Substantia nigra (tissue), 51 donors: ENCODE measurements at places on chromosomes 13 and 19.
A peak's percentile ranks its signal among the peaks of the same experiment; 100 is the strongest.

- DNase-seq, result no peak
Observed at GRCh38 chr19:19628501-19629134, 598 bp upstream of the LPAR2 start.

DNA sequence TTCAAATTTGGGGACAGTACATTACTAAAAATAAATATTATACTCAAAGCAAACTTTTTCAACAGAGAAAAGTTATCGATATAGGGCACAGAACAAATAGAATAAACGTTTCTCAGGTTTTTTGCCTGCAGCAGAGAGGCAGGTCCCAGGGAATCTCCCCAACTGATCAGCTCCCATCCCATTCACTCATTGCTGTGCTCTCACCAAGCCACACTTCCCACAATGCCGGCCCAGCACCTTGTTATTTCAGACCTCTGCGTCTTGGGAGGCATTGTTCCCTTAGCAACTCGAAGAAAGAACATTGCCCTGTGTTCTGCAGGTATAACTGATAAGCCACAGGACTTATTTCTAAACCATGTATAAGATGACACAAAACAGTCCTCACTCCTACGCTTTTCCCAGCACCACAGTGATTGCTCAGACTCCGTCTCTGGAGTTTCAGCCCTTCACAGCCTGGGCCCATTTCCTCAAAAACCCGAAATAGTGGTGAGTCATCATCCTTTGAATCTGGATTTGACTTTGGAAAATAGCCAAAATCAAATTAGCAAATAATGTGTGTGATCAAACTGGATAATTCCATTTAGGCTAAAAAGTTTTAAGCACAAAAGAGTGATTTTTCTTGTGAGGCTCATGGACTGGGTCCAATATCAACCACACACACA, 100.4 kb downstream of the DCLK1 start:
- DNase-seq, result peak; percentile 21

DNA sequence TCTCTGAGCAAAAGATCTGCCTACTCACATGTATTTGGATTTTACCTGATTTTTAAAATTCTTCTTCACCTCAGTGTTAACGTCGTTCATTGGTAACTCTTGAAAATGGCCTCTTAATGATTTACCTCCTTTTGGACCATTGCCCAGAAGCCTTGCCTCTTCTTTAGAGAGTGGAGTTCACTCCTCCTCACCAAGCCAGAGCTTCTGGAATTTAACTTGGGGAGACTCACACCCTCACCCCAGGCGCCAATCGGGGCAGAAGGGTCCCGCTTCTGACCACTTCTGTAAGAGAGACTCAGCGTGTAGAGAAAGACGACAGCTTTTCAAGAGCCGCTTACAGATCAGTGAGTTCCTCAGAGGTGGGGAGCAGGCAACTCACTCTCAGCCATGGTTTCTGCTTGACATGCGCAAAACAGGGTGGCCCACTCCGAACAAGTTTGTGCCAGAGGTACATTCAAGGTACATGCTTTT, 2.7 kb downstream of the PNMA8C start:
- DNase-seq, result no peak

GRCh38 chr19:1241417-1242095, at the start of gene ATP5F1D:
Gene ATP5F1D (plus strand): TSS chr19:1241751. CDS start chr19:1241851, 100 bp downstream.
- peak; percentile 62 for DNase-seq

GRCh38 chr19:19672816-19673215, 4.2 kb downstream of the ZNF101 start:
- DNase-seq, result no peak

DNA sequence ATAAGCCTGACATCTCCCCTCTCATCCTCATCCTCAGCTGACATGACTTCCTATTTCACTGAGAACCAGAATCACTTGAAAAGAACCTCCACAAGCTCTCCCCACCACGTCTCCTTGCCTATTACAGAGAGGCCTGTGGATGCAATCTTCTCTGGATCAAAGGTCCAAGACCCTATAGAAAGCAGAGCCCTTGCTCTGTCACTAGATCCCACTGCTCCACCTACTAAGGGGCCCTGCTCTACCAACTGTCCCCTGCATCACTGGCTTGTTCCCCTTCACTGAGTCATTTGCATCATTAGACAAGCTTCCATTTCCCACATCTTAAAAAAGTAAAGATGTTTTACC, 40.8 kb downstream of the RCBTB2 start:
- no peak for DNase-seq

DNA sequence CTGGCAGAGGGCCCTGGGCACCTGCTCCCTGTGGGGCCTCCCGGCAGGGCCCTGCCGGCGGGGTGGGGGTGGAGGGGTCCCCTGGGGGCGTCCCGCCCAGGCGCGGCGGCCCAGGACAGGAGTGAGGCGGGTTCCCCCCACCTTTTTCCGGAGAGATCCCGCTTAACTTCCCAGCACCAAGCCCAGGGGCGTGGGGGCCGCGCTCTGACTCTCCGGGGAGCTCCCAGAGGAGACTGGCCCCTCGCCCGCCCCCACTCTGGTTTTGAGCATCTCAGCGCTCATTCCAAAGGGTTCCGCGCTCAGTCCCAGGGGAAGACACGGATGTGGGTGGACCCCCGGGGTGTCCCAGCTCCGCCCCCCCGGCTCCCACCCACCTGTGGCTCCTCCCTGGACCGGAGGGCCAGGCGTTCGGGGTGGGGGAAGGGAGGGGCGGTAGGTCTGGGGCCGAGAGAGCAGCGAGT, 476 bp downstream of the C2CD4C start:
- no peak for DNase-seq

DNA sequence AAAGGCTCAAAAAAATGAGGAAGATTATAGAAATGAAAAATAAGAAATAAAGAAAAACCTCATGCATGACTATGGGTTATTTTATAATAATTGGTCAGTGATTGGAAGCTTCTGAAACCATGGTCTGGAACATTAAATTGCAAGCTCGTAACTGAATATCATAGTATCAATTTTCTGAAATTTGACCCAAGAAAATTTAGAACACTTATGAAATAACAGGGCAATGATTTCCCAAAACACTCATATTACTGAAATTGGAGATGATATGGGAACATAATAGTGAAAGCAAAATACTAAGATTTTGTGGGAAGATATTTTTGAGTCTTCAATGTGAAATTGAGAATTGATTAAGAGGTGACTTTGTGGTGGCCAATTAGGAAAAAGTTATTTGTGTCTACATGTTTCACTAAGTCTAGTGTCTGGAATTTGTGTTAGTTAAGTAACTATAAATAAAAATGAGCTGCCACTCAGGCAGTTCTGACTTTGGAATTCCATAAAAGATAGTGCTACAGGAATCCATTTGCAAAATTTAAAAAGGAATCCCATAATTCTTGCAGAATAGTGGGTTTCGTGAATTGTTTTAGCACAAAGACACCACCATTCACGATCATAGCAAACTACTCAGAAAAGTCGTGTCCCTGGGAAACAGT, 603.0 kb downstream of the LMO7 start:
- no peak for DNase-seq

DNA sequence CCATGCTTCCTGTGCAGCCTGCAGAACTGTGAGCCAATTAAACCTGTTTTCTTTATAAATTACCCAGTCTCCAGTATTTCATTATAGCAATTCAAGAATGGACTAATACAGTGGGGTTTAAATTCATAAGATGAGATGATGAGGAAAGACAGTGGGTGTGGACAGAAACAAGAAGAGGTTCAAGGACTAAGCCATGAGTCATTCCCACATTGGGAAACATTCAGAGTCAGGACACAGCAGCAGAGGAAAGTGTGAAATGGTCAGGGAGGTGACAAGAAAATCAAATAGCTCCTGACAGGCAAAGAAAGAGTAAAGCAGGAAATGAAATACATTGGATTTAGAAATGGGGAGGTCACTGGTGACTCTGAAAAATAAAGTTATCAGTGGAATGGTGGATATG, 9.1 kb downstream of the ZNF841 start:
- no peak for DNase-seq

DNA sequence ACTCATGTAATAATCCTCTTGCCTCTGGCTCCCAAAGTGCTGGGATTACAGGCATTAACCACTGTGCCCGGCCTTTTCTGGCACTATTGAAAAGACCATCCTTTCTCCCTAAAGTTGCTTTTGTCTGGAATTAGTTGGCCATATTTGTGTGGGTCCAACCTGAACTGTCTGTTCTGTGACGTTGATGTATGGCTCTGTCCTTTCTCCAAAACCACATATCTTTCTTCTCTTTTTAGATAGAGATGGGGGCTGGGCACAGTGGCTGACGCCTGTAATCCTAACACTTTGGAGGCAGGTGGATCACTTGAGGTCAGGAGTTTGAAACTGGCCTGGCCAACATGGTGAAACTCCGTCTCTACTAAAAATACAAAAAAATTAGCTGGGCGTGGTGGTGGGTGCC, 17.9 kb downstream of the DNM2 start:
- DNase-seq, result no peak

DNA sequence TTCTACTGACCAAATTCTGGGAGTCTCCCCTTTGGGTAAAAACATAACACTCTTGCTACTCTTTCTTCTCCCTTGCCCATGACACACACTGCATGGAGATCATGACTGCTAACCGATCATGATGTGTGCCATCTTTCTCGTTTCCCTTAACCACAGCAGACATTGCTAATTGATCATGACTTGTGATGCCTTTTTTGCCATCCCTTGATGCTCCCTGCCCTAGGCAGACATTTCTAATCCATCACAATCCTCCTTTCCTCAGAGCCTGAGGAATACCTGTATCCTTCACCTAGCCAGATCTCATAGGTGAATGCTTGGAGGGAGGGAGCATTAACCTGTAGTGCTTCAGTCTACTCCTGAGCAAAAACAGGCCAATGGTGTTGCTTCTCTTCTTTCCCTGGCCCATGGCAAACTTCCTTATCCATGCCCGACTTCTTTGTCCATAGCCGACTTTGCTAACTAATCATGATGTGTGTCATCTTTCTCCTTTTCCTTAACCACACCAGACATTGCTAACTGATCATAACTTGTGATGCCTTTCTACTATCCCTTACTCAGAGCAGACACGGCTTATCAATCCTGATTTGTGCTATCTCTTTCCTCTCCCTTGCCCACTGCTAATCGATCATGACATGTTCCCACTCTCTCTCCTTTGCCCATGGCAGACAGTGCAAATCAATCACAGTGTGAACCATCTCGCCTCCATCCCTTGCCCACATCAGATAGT, 17.7 kb downstream of the NUMBL start:
- DNase-seq, result no peak

GRCh38 chr13:70191034-70191433, 82.8 kb upstream of the KLHL1 start:
- no peak for DNase-seq

- DNase-seq, result peak; percentile 22
Observed at GRCh38 chr13:99312493-99312883, 5.3 kb upstream of the GPR183 start.

- no peak for DNase-seq
Observed at GRCh38 chr19:13083008-13083404, 19.7 kb downstream of the LYL1 start.

DNA sequence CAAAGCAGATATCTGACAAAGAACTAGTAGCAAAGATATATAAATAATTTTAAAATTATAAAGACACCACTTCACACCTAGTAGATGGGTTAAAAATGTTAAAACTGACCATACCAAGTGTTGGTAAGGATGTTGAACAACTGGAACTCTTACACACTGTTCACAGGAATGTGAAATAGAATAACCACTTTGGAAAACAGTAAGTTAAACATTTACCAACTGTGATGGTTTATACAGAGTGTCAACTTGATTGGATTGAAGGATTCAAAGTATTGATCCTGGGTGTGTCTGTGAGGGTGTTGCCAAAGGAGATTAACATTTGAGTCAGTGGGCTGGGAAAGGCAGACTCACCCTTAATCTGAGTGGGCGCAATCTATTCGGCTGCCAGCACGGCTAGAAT, 19.2 kb downstream of the UTP14C start:
- no peak for DNase-seq

GRCh38 chr13:24090049-24090448, 70.5 kb upstream of the SPATA13 start:
- no peak for DNase-seq
